ENCODE measurements at places on chromosomes 1 and 21.
A peak's percentile ranks its signal among the peaks of the same experiment; 100 is the strongest.

DNA sequence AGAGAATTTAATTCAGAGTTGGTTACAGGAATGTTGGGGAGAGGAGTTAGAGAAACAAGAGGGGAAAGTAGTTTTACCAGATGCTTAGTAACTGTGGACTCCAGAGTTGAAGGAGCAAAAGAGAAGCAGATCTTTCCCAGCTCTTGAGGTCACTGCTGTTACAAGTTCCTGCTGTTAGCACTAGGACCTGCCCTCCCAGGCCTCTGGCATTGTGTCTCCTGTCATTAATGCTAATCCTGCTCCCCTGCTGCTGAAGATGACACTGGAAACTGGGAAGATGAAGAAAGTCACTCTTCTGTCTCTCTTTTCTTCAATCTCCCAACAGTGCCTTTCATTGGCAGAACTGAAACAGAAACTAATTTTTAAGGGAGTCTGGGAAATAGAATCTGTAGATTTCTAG lies 845.6 kb downstream of the ADGRL2 start:
- DNase-seq: no peak

- DNase-seq: no peak
These were observed 61.3 kb downstream of the TRIM11 start for GRCh38 chr1:228345201-228345930.

GRCh38 chr1:161915051-161915503 lies 108.6 kb downstream of the OLFML2B start:
- DNase-seq: peak; percentile 36

DNA sequence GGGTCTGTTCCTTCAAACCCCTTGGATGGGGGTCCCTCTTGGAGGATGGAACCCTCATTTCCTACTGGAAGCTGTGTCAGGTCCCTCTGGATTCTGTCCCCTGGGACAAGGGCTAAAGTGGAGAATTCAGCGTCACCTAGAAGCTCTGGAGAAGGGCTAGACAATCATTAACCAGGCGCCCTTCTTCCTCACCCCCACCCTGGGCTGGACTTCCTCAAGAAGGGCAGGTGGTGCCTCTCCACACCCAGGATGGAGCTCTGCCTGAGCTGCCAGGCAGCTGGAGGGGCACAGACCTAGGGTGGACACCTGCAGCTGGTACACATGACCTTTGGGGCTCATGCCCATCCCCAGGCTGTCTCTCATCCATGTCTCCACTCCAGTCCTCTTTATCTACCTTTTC lies 3.6 kb downstream of the CELF3 start:
- no peak for DNase-seq

- DNase-seq: no peak
These were observed 25.5 kb downstream of the ENAH start for GRCh38 chr1:225627304-225627947.

DNA sequence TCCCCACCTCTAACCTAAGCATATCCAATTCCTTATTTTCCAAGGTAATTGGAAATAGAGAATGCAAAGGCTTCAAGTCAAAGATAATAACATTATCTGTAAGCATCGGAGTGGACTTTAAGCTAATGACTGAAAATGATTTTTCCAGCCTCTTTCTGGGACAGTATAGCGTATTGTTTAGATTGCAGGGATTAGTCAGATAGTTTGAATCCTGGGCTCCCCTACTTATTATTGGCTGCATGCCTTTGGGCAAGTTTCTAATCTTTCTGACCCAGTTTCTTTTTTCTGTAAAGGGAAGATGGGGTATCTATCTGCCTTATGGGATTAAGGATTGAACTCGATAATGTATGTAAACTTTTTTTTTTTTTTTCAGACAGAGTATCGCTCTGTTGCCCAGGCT lies 1.5 kb upstream of the CDC20 start:
- DNase-seq: no peak

- DNase-seq: peak; percentile 39
These were observed 84.3 kb upstream of the VAV3 start for GRCh38 chr1:108049178-108049819.

DNA sequence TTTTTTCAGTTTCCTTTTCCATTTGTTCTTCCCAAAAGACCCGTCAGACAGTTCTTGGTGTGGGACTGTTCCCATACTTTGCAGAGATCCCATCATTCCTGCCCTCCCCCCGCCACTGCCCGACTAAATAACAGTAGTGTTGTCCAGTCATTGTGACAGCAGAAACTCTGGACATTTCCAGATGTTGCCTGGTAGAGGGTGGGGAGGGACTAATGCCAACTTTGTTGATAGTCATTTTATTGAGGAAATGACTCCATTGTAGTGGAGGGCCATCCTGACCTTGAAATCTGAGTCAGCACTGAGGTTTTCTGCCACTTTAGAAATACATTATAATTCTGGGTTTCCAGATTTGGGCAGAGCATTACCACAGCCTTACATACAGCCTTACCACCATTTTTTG lies 85.4 kb downstream of the CEP350 start:
- DNase-seq: no peak

DNA sequence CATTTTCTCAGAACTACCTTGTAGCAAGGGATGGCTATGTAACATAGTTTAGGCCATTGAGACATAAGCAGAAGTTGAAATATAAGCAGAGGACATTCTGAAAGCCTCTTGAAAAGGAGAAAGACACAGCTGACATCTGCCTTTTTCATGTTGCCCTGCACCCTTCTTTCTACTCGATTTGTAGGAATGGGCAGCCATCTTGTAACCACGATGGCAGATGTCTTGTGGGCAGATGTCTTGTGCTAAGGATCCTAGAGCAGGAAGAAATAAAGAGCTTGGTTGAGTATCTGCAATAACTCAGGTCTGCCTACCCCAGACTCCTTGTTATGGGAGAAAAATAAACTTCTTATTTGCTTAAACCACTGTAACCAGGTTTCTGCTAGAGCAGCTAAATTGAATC lies 351.0 kb downstream of the PDE4B start:
- DNase-seq: no peak

DNA sequence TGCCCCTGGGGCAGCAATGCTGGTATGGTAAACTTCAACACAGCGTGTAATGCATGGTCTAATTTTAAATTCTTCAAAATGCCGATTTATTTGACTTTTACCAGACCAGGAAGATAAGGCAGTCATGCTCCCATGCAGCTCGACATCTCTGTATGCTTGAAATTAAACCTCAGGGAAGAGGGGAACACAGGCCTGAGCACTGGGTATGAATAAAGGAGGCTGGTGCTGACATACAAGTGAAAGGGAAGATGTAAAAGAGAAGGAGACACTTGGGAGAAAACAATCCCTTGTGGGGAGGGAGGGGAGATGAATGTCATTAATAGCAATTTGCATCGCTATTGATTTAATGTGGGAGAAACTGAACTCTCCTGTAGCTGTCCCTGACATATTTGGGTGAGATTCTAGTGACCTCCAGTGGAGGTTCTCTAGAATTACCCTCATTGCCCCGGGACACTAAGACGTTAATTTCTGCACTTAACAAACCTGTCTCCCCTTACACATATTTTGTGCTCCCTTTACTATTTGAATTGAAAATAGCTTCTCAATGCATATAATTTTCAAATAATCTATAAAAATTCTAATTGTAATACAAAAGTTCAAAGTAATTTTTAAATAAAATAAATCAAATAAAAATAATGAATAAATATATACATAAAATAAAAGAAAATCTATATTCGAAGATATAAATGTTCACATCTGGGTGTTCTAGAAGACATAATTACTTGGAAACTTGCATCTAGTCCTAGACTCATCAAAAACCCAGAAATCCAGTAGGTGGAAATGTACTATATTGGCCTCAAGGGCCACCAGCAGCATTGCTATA lies 283.1 kb downstream of the LMX1A start:
- DNase-seq: no peak

DNA sequence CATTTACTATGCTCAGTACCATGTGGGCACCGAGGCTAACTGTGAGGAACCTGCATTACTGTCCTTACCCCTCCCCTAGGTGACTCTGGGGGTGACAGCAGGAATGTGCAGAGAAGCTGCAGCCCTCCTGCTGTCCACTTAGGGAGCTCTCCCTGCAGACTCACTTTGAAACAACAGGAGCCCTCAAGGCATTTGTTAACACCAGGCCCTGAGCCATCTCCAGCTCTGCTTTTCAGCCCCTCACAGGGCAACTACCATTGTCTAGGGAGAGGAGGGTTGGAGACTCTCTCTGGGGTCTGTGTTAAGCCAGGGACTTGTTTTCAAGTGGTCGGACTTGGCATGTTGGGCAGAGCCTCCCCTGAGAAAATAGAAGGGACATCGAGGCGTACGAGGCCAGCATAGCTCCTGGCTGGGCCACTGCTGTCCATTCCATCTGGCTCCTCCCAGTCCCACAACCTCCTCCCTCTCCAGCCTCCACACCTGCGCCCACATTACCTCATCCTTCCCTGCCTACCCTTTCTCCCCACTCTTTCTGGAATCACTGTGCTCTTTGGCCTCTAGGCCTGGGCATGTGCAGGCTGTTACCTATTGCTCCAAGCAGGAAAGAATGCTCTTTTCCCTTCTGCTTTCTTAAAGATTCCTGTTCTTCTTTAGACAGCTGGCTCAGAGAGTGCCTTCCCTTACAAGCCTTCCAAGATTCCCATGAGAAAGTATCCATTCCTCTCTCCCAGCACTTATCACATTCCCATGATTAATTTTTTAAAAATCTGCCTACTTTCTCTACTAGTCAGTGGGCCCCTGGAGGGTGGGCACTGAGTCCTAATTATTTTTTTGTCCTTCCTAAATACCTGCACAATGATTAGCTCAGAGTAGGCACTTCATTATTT lies 102.7 kb upstream of the GCLM start:
- DNase-seq: no peak

DNA sequence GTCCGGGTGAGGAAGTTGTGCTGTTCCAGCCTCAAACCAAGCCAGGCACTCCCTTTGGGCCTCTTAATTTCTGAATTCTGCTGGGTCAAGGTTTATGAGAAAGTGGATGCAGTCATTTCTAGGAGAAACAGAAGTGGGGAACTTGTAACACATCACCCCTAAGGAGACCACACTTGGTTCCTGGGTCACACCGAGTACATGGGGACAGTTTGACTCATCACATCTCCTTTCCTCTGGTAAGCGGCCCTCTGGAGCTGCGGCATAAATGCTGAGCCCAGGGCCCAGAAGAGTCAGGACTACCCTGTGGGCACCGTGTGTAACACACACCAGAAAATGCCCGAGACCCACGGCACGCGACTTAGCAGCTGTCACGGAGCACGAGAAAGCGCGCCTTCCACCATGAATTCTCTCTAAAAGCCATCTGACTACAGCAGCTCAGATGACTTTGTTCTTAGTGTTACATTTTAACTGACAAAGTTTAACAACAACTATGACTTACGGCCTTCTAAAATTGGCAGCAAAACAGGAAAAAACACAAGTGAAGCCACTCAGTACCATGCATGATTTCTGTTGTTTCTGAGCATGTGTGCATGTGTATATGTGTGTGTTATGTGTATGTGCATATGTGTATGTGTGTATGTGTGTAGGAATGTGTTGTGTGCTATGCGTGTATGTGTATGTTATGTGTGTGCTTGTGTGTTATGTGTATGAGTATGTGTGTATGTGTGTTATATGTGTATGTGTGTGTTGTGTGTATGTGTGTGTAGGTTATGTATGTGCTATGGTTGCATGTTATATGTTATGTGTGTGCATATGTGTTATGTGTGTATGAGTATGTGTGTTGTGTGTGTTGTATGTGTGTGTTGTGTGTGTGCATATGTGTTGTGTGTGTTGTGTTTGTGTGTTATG lies 50.8 kb downstream of the TOMM20 start:
- DNase-seq: peak; percentile 57

GRCh38 chr1:114558544-114558943 lies 22.9 kb downstream of the BCAS2 start:
- DNase-seq: no peak

- no peak for DNase-seq
These were observed 2.8 kb upstream of the CASQ2 start for GRCh38 chr1:115771094-115771846.

DNA sequence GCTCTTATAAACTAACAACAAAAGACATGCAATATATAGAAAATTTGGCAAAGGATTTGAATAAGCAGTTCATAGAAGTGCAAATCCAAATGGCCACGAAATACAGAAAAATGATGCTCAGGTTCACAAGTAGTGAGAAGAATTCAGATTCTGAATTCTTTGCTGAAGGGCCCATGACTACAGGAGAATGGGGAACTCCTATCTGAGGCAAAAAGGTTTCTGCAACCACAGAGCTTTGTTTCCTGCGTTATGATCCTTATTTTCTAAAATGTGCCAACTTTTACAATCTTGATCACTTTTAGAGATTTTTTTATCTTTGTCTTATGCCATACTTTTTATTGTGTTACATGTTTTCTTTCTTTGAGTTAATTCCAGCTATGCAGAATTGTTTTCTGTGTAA lies 91.3 kb downstream of the ITSN1 start:
- DNase-seq: no peak

DNA sequence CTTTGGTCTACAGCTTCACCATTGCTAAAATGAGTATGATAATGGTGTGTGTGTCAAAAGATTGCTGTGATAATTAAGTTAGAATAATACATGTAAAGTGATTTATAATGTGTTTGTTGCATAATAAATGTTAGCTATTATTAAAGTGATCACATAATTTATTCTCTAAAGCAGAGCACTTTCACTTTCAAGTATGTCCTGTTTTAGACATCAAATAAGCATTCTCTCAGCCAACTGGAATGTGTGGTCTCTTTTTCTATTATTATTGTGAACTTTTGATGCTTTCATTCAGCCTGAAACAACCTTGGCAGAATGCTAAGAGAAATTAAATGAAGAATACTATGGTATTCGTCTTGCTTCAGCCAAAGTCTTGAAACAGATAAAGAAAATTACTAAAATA lies 102.8 kb upstream of the COL11A1 start:
- DNase-seq: no peak

DNA sequence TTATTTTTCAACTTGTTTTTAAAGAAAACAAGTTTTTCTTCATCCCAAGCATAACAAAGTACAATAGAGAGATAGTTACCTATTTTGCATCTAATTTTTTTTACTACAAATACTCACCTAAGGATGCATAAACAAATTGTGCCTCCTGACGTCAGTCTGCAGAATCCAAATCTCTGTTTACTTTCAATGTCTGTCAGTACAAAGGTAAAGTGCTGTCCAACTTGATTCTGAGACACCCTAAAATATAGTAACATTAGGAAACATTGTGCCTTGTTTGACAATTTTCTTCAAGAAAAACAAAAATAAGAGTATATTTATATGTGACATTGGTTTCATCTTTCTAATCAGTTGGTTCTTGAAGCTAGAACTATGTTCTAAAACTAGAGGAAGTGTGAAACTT lies 103.4 kb downstream of the DENND1B start:
- no peak for DNase-seq

- no peak for DNase-seq
These were observed 10.4 kb upstream of the PPT1 start for GRCh38 chr1:40107290-40107959.

DNA sequence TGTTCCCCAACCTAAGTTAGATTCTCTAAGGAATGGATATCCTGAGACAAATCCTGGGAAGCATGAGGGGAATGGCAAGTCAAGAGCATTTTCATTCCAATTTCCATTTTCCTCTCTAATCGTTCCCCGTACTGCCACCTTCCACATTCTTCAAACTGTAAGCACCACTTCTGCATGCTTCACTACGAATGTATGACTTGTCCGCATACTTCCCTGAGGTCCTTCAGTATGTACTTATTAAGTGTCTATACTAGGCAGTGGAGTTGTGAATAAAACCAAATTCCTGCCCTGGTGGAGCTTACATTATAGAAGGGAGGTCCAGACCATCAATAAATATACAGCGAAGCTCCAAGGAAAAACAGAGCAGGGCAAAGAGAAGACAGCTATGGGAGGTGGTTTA lies 154.8 kb downstream of the GREM2 start:
- no peak for DNase-seq

- no peak for DNase-seq
These were observed 32.0 kb downstream of the SORT1 start for GRCh38 chr1:109365642-109366204.
